ENCODE measurements at places on chromosomes 6 and 20.

- DNase-seq: no peak
Observed at GRCh38 chr6:64680446-64680845, 1026.6 kb downstream of the EYS start.

- DNase-seq: no peak
Observed at GRCh38 chr6:147508042-147508865, at the start of gene SAMD5. Gene SAMD5 (plus strand): TSS chr6:147508690. CDS start chr6:147508929, 239 bp downstream.

- DNase-seq: no peak
Observed at GRCh38 chr20:32438331-32438858, 80.3 kb downstream of the ASXL1 start.

GRCh38 chr6:159480471-159480870, 212.6 kb downstream of the SOD2 start:
- no peak for DNase-seq

DNA sequence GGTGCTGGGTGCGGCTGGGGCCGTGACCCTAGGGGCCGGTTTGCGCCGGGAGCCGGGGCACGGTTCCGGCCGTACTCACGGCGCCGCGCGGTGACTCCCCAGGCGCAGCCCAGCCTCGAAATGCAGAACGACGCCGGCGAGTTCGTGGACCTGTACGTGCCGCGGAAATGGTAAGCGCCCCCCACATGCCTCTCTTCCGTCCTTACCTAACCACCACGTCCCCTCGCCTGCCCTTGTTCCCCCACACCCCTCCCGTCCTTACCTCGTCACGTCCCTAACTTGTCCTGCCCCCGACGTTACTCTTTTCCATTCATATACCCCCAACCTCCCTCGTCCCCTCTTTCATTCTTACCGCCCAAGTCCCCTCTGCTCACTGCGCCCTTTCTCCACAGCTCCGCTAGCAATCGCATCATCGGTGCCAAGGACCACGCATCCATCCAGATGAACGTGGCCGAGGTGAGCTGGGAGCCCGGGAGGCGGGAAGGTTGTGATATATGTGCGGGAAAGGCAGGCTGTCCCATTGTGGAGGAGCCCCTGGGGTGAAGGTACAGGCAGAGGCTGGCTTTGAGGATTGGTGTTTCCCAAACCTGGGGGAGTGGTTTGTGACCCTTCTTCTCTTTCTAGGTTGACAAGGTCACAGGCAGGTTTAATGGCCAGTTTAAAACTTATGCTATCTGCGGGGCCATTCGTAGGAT, 463 bp downstream of the RPS21 start:
- DNase-seq: no peak

GRCh38 chr20:50174456-50174855, 16.2 kb upstream of the CEBPB start:
- no peak for DNase-seq

DNA sequence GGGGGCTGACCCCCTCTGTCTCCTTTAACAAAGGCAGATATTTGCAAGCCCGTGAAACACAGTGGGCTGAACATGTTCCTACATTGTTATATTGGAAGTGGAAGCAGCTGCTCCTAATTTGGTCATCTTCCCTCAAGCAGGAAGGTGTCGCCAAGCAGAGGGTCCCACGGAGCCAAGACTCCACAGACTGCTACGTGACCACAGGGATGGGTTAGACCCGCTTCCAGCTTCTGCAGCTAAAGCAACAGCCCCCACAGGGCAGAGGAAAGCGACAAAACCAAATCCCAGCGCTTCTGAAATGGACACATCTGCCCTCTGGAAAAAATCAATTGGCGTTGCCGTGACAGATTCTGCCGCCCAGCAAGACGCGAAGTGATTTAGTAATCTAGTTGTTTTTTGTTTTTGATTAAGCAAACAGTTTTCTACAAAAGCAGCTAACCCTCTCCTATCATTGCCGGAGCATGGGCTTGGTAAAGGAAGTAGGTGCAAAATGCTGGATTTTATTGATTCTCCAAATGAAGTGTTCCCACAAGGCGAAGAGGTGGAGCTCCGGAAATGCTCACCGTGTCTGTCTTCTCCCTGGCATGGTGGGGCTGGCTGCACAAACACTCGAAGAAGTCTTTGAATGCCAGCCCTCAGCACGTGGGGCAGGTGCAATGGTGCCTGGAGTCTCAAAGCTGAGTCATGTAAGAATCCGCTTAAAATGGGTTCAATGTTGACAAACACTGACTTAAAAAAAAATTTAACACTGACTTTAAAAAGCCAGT, 79.4 kb upstream of the FRMD1 start:
- DNase-seq: peak; percentile 89

DNA sequence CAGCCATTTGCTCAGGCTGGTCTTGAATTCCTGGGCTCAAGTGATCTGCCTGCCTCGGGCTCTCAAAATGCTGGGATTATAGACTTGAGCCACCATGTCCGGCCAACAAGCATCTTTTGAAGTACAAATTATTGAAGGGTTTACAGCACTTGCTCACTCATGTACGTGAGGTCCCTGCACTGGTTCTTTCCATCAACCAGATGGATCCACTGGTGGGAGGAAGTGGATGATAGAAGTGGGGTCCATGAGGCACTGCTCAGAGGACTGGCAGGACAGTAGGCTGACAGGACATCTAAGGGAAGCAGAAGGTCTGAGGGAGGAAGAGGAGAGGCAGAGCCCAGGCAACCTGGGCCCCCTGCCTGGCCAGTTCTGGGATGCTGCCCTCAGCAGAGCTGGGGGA, 109.2 kb upstream of the NXT1 start:
- no peak for DNase-seq

DNA sequence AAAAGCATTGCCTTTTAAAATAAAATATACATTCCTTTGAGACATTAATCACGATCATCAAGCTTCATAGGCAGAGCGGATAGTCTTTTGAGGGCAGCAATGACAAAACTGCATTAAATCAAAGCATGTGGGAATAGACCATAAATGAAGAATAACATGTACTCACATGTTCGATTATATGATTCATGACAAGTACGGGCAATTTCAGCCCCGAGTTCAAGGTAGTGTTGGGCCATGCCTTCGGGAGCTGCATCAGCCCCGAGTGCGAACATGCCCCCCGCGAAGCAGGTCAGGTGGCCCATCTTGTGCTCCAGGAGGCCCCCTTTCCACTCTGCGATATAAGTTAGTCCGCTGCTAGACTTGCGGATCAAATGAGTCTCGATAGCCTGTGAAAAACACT, 111.0 kb upstream of the FAM184A start:
- DNase-seq: no peak

DNA sequence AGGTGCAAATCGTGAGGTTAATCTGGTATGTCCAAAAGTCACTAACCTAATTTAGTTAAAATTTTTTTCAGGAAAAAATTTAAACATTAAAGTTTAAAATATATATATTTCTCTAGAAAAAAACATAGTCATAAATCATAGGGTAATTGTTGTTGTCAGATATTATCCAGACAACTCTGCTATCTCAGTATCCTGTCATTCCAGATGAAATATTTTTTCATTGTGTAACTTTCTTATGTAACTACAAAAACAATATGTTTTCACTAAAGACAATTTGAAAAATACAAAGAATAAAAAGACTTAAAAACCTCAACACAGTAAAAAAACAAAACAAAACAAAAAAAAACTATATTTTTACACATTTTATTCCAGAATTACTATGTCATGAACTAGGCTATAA, 57.6 kb downstream of the TENT5A start:
- no peak for DNase-seq

- DNase-seq: no peak
Observed at GRCh38 chr6:136771306-136771705, 21.0 kb downstream of the MAP3K5 start.

- peak; percentile 87 for DNase-seq
Observed at GRCh38 chr6:6969761-6970223, 138.0 kb upstream of the RREB1 start.

- DNase-seq: no peak
Observed at GRCh38 chr20:37437676-37438075, 83.4 kb upstream of the NNAT start.

- DNase-seq: peak; percentile 5
Observed at GRCh38 chr6:169292338-169293124, 38.9 kb upstream of the THBS2 start.

- DNase-seq: peak; percentile 62
Observed at GRCh38 chr6:2480267-2480966, 235.0 kb upstream of the GMDS start.

DNA sequence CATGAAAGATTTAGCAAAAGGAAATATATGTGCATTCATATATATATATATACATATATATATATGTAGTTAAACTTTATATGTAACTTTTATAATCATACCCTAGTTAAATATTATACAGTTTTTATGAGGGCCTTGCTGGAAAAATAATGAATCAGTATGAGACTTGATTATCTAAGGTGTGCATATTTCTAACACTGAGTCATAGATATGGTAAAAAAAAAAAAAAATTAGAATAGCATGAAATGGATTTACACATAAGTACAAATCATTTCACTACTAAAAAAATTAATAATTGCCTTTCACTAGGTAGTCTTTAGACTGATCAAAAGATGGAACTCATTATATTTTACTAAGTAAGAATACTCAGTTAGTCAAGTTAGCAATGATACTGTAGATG, 51.3 kb upstream of the DST start:
- DNase-seq: no peak

- no peak for DNase-seq
Observed at GRCh38 chr6:139583420-139583819, 209.0 kb upstream of the CITED2 start.

DNA sequence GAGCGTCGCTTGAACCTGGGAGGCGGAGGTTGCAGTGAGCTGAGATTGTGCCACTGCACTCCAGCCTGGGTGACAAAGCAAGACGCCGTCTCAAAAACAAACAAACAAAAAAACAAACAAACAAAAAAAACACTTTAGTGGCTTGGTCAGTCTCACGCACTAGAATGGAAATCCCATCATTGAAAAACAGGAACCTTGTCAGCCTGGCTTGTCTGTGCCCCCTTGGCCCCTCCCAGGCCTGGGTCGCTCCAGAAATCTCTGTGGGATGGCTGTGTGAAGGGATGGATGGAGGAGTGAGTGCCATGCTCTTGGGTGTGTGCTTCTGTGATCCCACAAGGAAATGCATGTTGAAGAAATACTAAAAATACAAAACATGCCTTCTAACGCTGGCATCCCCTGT, 20.9 kb upstream of the NAA20 start:
- no peak for DNase-seq

- DNase-seq: no peak
Observed at GRCh38 chr6:10269814-10270472, 144.9 kb downstream of the TFAP2A start.

- DNase-seq: no peak
Observed at GRCh38 chr6:135419162-135419561, 78.4 kb downstream of the AHI1 start.

GRCh38 chr6:167565388-167565787, 240.5 kb downstream of the TTLL2 start:
- DNase-seq: no peak

GRCh38 chr6:110852773-110853172, 21.8 kb upstream of the AMD1 start:
- no peak for DNase-seq

DNA sequence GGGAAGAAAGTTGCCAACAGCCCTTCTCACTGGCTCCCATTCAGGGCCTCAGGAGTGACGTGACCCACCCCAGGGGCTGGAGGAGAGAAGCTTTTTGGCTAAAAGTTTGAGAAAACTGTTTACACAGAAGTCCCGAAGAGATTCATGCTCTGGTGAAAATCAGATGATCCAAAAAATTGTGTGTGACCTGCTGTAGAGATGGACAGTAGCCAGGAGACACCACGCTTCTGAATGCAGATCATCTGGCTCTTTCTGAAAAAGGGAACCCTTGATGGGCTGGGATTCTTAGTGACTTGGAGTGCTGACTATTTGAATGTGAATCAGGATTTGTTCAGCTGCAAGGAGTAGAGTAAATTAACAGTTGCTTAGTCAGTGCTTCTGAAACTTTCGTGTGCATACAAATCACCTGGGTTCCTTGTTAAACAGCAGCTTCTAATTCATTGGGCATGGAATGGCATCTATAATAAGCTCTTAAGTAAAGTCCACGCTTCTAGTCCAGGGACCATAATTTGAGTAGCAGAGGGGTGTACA, 265.1 kb downstream of the PREX1 start:
- no peak for DNase-seq

DNA sequence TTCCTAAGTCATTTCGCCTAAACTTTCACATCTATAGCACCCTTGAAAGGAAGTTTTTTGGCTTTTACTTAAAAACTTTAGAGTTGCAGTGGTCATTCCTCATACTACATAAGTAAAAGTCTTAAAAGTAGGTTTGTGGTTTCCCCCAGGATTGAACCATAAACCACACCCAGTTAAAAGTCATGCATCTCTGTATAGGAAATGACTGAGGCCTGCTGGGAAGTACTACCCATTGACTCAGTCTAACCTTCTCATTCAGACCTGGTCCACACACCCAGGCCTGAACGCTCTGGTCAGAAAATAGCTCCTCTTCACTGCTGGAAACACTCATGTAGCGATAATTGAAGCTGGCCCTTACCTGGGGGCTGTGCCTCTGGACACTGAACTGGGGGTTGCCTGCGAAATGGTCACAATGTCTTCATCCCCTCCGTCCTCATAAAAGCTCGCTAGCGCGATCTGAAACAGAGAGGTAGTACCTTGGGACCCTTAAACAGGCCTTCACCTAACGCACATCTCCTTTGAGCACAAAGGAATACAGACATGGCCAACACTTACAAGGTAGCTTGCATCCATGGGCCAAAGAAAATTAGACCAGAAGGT, 2.6 kb downstream of the NSFL1C start:
- DNase-seq: no peak

DNA sequence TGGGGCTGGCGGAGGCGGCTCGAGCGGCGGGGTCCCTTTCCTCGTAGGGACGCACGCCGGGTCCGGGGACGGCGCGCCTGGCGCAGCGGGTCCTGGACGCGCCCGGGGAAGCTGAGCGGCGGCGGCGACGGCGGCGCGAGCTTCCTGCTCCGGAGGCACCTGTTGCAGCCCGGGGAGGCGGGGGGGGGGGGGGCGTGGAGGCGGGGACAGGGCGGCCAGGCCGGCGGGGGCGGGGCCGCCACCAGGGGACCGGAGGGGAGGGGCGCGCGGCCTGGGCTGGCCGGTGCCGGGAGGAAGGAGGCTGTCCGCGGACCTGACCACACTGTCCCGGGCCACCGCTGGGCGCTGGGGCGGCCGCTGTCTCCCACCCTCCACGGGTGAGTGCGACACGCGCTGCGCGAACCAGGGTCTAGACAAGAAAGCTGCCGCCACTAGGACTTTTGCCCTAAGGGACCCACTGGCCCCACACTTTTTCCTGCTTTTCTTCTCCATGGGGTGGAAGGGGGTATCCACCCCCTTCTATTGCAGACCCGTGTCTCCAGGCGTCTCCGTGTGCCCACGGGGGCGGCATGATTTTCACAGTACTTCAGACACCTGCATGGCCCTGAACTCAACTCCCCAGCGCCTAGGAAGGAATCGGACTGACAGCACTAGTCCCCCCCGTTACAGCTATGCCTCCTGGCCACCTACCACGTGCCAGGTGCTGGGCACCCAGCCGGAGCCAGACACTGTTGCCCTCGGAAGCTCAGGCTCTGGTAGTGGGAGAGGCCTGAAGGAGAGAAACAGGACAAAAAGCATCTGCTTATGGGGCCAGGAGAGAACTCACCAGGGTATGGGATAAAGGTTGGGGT, at the start of gene NFATC2:
TSS of gene NFATC2 (minus strand) at position 149 of the 851 bp plus-strand sequence. CDS start 220 bp downstream, outside the sequence.
- DNase-seq: peak; percentile 35

- no peak for DNase-seq
Observed at GRCh38 chr20:48190757-48191156, 405.5 kb upstream of the SULF2 start.

GRCh38 chr20:5642155-5642981, 107.8 kb upstream of the SHLD1 start:
- peak; percentile 51 for DNase-seq

GRCh38 chr6:157842212-157842611, 19.2 kb downstream of the SNX9 start:
- no peak for DNase-seq
